ENCODE measurements at places on chromosomes 3 and 15. TPM values are rescaled to one million over a fixed set of nuclear protein-coding genes. Genes with fewer than 3 reads are reported as not detected.

DNA sequence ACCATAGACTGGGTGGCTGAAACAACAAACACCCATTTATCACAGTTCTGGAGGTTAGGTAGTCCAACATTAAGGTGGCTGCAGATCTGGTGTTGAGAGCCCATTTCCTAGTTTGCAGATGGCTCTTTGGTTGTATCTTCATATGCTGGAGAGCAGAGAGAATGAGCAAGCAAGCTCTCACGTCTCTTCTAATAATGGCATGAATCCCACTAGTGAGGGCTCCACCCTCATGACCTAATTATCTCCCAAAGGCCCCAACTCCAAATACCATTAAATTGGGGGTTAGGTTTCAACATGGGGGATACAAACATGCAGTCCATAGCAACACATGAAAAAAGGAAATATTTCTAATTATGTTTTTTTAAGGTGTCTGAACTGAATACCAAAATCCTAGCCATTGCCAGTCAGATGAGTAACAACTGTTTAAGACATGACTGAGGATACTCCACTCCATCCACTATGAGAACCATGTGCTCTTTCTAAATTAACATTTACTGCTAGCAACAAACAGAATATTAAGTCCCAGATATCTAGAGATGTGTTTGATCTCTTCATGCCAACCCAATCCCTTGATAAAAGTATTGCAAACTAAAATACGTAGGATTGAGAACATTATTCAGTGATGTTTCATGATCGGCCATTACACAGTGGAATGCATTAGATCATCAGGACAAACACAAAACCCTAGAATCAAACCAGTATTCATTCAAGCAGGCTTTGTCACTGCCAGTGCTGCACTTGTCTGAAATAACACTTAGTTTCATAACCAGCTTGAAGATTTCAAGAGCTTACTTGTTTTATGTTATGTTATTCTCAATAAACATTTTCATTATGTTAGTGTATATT, 340.3 kb downstream of the SLC9A9 start:
- DNase-seq: peak; percentile 57

DNA sequence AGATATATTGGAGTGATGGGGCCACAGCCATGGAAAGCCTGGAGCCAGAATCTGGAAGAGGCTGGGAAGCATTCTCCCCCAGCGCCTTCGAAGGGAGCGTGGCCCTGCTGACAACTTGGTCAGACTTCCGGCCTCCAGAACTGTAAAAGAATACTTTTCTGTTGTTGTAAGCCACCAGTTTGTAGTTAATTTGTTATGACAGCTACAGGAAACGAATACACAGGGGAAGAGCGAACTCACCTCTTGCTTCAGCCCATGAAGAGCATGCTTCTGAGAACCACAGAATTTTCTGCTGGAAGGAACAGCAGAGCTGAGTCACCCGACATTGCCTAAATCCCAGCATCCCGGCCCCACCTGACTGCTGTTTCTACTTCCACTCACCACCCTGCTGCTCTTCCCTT, 501.7 kb downstream of the SHQ1 start:
- peak; percentile 97 for DNase-seq

DNA sequence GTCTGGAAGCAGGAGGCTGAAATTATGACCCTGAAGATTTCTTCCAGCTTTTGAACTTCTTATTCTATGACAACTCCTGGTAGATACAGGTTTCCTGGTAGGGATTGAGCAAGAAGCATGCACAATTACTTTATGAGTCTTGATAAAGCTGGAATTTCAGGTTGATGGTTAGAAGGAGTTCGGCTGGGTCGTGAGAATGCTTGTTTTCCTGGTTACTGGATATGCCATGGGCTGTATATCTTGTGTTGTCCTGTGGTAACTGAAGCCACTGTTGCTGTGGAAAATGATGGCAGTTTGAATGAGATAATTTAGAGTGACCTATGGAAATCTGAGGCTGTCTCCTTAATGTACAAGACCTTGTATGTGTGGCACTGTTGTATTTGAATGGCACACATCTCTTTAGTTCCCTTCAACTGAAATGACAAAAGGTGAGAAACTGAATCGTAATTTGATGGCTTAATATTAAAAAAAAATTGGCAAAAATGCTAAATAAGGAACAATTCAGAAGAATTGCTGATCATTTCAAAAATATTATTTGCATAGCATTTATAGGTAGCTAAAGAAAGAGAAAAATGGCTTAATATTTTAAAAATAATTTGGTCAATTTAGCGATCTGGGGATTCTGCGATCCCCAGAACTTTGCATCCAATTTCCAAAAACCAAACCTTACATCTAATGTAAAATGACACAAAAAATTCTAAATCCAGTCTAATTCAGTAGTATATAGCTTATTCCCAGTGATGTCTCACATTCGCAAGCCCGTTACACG, 1.1 kb upstream of the UBE2E1 start:
- DNase-seq: no peak

GRCh38 chr15:26028086-26028740, 165.1 kb upstream of the ATP10A start:
- no peak for DNase-seq

DNA sequence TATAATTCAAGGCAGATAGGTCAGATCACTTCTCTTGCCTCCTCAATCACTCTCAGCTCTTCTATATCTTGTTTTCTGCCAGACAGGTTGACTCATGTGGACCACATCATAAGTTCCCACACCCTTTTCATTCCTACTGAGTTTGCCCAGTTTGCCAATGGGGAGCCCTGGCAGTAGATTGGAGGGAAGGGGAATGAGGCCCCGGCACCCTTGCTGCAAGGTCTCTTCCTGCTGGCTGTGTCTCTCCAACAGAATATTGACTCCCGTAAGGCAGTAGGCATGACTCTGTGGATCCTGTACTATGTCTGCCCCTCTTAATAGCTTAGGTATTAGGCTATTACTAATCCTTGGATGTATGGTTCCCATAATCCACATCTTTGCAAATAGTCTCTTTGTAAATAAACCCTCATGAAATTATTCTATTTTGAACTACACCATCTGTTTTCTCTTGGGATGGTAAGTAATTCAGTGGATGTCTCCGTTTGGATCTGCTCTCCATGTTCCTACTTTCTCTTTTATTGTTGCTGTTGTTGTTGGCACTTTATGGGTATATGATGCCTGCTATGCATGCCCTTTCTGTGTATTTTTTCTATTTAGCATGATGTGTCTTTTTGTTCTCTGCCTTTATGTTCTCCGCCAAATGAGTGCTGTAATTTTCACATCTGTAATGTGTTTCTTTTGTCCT, 65.5 kb upstream of the DCBLD2 start:
- DNase-seq: no peak

DNA sequence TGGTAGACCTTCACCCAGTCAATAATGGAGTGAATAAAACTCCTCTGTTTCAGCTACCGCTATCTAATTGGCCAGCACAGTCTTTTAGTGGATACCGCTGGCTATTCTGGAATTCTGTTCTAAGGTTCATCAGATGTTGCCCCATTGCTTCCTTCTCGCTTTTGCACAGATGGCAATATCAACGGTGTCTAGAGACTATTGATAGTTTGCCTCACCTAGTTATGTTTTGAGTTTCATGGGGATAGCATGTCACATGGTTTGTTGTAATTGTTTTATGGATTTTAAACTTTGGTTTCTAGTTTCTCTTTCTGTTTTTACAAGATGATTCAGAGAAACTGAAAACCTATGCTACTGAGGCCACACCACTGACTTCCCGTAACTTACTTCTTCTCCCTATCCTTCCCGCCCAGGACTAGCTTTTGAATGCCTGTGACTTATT, 2.0 kb downstream of the XRN1 start:
- DNase-seq: peak; percentile 12

DNA sequence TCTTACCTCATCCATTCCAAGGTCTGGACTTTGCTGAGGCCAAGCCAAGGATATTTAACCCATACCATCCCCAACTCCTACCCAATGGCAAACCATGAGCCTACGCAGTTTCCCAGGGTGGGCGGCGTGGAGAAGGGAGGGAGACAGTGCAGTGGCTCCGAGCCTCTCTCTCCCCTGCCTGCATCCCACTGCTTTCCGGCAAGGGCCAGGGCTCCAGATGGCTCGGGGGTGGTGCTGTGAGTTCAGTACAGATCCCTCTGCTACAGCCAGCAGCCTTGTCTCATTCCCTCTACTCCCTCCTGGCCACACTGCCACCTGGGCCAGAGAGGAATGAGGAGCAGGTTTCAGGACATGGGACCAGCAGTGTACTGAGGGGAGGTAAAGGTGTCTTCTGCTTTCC, 44.3 kb upstream of the APEH start:
- no peak for DNase-seq

- DNase-seq: no peak
These were observed 66.5 kb downstream of the IGSF11 start for GRCh38 chr3:118968111-118968510.

RHOV gene
- polyA plus RNA-seq: 1.5 TPM

SLC12A1 gene
- polyA plus RNA-seq: not detected

ABHD17C gene
- 12.9 TPM for polyA plus RNA-seq

SLC41A3 gene
- polyA plus RNA-seq: 33.9 TPM

Data from cardiac muscle cell (in vitro differentiated cells and primary cell).